ENCODE measurements at places on chromosomes 1 and 21.

- no peak for DNase-seq
Observed at GRCh38 chr1:186183970-186184628, 191.0 kb downstream of the TPR start.

DNA sequence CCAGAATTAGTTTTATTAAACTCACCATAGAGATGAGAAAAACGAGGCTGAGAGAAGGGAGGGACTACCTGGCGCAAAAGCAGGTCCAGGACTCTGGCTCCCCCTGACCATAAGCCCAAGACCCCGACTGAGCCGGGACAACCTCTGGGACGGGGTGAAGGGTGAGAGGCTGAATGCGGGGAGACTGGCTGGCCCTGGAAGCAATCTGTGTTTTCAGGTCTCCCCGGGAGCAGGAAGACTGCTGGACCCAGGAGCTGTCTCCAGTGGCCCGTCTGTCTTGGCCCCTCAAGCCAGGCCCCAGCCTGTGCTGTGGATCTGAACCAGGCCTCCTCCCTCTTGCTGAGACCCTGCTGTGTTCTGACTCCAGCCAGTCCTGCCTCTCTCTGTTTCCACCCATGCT lies 240.8 kb downstream of the TRABD2B start:
- no peak for DNase-seq

DNA sequence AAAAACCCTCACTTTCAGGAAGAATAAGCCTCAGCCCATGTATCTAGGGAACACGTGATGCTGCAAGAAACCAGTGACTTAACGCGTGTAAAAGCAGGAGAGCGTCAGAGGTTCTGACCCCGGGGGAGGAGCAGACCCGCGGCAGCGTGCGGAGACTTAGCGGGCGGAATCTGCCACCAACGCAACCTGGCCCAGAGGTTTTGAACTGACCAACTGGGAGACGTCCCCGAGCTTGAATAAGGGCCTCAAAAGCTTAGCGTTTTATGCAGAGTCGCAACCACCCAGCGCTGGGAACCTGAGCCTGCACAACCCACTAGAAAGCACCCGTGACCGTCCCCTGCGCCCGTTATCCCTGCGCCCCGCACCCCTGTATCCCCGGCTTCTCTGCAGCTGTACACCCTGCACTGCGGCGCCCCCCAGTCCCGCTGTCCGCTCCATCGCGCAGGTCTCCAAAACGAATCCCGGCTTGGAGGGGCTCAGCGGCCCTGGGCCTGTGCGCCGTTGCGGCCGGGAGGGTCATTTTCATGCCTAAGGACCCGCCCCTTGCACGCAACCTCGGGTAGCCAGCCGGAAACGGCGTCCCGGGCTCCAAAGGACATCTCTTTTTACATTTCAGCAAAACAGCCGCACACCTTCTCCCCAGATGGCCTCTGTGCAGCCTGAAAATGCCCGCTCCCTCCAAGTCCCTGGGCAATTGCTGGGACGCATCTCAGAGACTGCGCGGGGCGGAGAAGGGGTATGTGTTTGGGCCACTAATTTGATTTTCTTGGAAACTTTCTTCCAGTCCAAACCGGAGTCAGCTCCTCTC lies 29.4 kb upstream of the TRIM17 start:
- peak; percentile 82 for DNase-seq

DNA sequence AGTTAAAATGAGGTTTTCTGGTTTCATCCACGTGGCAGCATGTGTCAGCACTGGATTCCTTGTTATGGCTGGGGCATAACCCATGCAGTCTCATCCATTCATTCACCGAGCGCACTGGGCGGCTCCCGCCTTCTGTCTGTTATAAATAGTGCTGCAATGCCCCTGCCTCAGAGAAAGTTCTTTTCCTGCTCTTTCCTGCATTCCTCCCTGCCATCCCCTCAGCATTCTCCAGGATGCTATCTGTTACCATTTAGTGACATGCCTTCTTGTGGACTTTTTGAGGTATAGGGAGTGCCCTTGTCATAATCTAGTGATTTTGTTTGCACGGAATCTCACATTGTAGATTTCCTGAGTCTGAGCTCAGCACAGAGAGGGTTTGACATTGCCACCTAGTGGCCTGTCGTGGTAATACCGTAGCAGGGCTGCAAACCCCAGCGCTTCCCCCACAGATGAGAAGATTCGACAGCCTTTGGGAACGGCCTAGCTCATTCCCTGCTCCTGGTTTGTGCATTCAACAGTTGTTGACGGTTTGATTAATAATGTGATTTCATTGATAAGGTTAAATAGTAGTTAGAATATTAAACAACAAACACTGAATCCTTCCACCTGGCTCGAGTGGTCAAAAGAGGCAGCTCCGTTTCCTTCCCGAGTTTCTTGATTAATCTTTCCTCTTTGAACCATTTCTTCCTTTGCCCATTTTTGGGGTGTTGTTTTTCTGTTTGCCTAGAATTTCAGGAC lies 46.3 kb downstream of the UMODL1 start:
- peak; percentile 68 for DNase-seq

DNA sequence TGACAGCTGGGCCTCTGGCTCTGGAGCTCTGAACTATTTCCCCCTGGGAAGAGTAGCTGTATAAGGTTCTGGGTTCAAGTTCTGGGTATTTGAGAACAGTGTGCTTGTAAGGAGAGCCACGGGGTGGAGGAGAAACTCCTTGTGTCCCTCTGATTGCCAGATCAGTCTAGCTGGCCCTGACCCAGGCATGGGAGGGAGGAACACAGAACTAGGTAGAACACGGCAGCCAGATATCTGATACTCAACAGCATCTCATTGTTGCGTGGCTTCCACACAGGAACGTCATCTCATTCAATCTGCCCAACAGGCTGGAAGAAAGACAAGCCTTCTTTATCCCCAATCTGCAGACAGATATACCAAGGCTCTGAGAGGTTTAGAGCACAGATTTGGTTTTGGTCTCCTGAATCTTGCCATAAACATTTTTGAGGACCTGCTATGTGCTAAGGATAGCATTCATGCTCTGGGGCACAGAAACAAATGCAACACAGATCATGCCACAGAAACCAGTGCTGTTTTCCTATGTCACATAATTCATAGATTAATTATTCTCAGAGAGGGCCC lies 83.8 kb downstream of the PLXNA2 start:
- DNase-seq: no peak

- peak; percentile 55 for DNase-seq
Observed at GRCh38 chr1:24849672-24850295, 80.3 kb downstream of the RUNX3 start.

GRCh38 chr1:205449750-205450443 lies 5.9 kb downstream of the BLACAT1 start:
- peak; percentile 67 for DNase-seq

- no peak for DNase-seq
Observed at GRCh38 chr1:115135681-115136080, 46.4 kb upstream of the TSPAN2 start.

- DNase-seq: no peak
Observed at GRCh38 chr1:33005117-33005837, 31.4 kb downstream of the AK2 start.

- no peak for DNase-seq
Observed at GRCh38 chr1:220908757-220909156, 29.5 kb downstream of the HLX start.

GRCh38 chr1:206513312-206514111 lies 6.2 kb downstream of the RASSF5 start:
- no peak for DNase-seq

DNA sequence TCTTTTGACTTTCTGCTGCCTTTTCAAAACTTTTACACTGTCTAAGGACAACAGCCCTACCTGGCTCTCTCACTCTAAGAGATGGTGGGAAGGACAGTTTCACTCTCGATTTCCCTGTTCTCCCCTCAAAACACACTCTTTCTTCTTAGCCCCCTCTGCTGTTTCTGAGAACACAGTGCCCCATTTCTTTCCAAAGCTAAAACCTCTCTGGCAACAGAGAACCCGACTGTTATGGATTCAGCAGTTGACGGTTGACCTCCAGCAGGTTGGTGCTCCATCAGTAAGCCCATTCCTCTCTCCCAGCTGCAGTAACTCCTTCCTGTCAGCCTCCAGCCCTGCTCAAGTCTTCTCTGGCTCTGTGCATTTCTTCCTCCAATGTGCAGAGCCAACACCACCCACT lies 88.2 kb upstream of the ABCD3 start:
- peak; percentile 76 for DNase-seq

DNA sequence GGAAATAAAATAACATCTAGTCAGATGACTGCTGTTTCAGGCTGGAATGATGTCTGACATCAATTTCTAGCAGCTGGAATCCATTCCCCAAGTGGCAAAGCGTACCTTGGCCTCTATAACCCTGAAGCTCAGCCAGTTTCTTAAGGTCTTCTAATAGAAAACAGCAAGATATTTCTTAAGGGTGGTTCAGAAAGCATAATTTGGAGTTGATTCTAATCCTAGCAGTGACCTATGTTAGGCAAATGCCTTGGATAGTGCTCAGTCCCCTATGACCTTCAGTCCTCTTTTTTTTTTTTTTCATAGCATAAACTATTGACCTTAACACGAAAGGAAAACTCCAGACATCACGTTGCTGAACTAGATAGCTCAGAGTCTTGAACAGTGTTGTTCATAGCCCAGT lies 56.5 kb downstream of the LAMC2 start:
- no peak for DNase-seq

- no peak for DNase-seq
Observed at GRCh38 chr1:234260578-234260977, 112.7 kb upstream of the COA6 start.

DNA sequence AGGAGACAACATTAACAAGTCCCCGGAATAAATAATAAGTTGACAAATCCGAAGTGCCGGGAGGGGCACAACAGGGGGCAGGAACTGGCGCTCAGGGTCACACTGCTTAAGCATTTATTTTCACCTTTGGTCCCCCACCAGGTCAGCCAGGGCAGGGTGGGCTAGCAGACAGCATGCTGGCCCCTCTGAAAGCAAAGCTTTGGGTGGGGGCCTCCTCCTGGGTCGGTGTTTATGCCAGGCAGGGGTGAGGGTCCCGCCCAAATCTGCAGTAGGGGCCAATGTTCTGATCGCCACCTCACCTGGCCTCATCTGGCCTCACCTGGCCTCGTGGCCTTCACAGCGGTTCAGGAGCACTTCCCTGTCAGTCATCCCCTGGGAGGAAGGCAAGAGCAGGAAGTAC lies 8.2 kb upstream of the FAM131C start:
- no peak for DNase-seq

GRCh38 chr1:97976801-97977200 lies 56.0 kb upstream of the DPYD start:
- DNase-seq: no peak

DNA sequence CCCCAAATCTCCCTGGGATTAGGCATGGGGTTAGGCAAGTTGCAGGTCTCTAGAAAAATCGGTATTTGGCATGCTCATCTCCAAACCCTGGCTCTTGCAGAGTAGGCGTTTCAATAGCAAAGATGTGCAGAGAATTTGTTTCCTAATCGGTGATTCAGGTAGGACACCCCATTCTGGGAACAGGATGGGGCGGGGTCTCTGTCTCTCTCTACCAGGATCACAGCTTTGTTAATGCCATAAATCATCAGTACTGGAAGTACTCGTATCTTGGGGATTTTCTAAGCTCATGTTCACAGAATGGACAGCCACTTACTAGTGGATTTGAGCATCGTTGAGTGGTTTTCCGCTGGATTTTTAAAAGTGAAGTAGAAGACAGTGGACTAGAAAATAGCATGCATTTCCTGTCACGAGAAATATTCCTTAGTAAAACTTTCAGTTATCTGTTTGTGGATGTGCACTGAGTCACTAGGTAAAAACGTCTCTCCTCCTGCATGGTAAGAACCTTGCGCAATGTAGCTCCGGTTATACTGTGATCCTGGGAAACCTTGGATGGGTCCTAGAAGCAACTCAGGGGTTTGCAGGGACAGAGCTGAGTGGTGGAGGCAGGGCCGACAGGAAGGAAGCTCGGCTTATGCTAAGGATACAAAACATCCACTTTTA lies 5.1 kb downstream of the TMEM51 start:
- peak; percentile 87 for DNase-seq

GRCh38 chr1:200153277-200154055 lies 126.0 kb downstream of the NR5A2 start:
- DNase-seq: no peak

DNA sequence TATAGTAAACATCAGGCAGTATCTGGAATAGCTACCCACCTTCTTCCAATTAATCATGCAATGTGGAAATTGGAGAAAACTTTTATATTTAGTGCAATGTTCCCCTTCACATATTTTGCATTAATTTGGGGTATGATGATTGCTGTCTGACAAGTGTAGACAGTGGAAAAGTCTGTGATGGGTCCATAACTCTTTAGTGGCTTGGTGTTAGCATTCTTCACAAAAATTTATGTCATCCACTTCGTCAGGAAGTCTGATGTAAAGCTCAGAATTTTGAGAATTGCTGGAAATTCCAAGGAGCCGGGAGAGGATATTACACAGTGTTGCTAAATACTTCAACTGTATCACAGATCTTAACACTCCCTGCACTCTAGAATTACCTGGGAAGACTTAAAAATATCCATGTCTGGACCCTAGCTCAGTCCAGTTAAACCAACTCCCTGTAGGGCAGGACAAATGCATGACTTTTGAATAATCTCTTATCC lies 549.7 kb upstream of the PLXNA2 start:
- no peak for DNase-seq

DNA sequence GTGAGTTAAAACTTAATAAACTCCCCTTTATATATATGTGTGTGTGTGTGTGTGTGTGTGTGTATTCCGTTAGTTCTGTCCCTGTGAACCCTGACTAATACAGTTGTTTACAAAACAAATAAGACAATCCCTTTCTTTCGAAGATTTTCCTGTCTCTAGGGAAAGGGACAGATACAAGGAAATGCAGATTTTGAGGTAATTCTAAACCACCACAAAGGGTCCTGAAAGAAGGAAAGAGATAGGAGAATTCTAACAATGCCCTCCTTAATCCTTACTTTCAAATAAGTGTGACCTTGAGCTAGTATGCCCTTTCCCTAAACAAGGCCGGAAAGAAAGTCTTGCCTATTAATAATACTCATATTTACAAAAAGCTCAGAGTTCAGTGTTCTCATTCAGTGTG lies 164.8 kb upstream of the COL11A1 start:
- DNase-seq: no peak

DNA sequence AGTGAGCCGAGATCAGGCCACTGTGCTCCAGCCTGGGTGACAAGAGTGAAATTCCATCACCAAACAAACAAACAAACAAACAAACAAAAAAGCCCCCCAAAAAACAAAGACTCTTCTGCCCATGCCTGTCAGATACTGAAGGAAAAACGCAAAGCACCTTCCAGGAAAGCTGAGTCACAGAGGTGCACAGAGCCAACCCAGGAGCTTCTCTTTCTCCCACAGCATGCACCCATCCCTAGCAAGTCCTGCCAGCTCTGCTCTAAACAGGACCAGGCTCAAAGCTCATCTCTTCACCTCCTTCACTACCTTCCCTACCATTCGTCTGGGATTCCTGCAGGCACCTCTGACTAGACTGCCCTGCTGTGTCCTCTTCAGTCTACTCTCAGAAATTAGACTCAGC lies 46.5 kb downstream of the ETS2 start:
- no peak for DNase-seq

Measured in cardiac muscle cell (in vitro differentiated cells and primary cell).